ENCODE measurements at places on chromosomes 4 and X.

DNA sequence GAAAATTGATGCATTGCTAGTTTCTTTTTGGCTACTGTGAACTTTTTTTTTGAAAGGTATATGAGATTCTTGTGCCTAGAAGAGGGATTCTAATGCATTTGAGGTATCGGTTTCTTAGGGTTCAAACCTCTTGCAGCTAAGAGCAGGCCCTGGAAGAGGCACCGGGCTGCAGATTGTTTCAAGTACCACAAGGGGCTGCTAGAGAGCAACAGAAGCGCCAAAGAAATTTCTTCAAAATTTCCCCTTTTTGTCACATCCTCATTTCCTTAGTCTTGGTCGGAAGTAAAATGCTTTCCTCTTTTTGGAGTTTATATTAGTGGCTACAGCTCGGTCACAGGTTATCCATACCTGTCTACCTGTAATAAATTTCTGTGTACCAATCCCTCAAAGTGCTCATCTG lies 89.8 kb downstream of the PDGFRA start:
- DNase-seq: peak; percentile 36

DNA sequence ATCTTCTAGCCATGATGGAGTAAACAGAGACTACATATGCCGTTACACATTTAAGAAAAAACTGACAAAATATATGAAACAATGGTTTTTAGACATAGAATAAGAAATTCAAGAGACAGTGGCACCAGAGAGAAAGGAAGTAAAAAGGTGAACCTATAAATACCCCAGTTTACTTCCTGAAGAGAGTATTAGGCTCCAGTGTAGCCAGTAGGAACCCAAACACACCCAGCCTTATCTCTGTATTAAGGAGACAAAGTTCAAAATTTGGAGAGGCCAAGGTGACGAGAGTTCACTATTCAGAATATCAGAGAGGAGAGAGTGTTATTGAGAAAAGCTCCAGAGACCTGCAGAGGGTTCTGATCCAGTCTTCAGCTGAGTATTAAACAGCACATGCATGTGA lies 119.0 kb downstream of the TET2 start:
- no peak for DNase-seq

DNA sequence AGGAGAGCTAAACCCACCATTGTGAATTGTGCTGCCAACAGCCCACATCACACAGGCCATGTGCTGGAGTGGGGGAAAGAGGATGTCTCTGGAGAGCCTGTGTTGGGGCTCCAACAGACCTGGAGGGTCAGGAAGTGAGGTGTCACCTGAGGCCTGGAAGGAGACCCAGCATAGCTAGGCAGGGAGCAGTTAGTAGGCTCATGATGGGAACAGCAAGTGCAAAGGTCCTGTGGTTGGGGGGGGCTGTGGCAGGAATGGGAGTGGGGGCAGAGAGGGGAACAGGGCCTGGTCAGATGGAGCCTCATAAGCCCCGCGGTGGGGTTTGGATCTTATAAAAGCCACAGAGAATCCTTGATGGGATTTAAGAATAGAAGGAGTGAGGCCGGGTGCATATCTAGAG lies 35.9 kb upstream of the GPR78 start:
- DNase-seq: no peak

DNA sequence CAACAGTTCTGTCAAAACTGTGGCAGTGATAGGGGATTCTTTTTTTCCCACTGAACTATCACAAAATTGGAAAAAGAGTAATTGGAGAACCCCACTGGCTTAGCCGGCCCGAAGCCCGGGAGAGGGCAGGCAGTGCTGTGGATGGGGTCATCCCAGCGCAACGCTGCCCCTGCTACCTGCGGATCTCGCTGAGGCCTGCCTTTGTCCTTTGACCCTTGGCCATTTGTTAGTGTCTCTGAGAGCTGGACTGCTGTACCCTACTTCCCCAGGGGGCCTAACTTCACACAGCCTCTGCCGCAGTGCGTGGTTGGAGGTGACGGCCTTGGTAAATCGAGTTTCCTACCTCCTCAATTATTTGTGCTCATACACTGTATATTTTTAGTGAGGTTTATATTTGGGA lies 43.0 kb upstream of the MSANTD1 start:
- DNase-seq: peak; percentile 57

Data from nephron progenitor cell (in vitro differentiated cells).